ENCODE measurements at places on chromosomes 2 and 18.

GRCh38 chr18:4360221-4360715 is 94.8 kb downstream of the DLGAP1 start:
- no peak overlapping the region for H3K27ac ChIP-seq
- no peaks in the 10 kb centered on the region for H3K27me3 ChIP-seq
- no peaks in the 10 kb centered on the region for H3K4me1 ChIP-seq
- DNase-seq, result no peak

- H3K4me1 ChIP-seq, result peaks cover 13% of the 10 kb centered on the region
- H3K27ac ChIP-seq, result no peak overlapping the region
- H3K36me3 ChIP-seq, result no peaks in the 10 kb centered on the region
- H3K27me3 ChIP-seq, result no peaks in the 10 kb centered on the region
- DNase-seq, result no peak
Measured at GRCh38 chr18:68843473-68844089, 45.7 kb downstream of the CCDC102B start.

- no peaks in the 10 kb centered on the region for H3K36me3 ChIP-seq
- H3K4me3 ChIP-seq, result no peak overlapping the region
- H3K27me3 ChIP-seq, result no peaks in the 10 kb centered on the region
Measured at GRCh38 chr2:180258579-180258978, 251.5 kb upstream of the CWC22 start.

GRCh38 chr18:22267697-22268096 is 98.3 kb downstream of the GATA6 start:
- H3K27ac ChIP-seq, result no peak overlapping the region
- no peaks in the 10 kb centered on the region for H3K27me3 ChIP-seq
- H3K36me3 ChIP-seq, result no peaks in the 10 kb centered on the region
- no peak overlapping the region for H3K4me3 ChIP-seq
- DNase-seq, result no peak

- no peaks in the 10 kb centered on the region for H3K27me3 ChIP-seq
- no peaks in the 10 kb centered on the region for H3K4me1 ChIP-seq
- no peak overlapping the region for H3K4me3 ChIP-seq
- no peak overlapping the region for H3K27ac ChIP-seq
- no peak for DNase-seq
Measured at GRCh38 chr2:24881623-24882022, 38.4 kb downstream of the ADCY3 start.
